ENCODE measurements at places on chromosomes 2 and 18.

- DNase-seq: no peak
Observed at GRCh38 chr2:145563741-145564615, 1044.1 kb upstream of the ZEB2 start.

DNA sequence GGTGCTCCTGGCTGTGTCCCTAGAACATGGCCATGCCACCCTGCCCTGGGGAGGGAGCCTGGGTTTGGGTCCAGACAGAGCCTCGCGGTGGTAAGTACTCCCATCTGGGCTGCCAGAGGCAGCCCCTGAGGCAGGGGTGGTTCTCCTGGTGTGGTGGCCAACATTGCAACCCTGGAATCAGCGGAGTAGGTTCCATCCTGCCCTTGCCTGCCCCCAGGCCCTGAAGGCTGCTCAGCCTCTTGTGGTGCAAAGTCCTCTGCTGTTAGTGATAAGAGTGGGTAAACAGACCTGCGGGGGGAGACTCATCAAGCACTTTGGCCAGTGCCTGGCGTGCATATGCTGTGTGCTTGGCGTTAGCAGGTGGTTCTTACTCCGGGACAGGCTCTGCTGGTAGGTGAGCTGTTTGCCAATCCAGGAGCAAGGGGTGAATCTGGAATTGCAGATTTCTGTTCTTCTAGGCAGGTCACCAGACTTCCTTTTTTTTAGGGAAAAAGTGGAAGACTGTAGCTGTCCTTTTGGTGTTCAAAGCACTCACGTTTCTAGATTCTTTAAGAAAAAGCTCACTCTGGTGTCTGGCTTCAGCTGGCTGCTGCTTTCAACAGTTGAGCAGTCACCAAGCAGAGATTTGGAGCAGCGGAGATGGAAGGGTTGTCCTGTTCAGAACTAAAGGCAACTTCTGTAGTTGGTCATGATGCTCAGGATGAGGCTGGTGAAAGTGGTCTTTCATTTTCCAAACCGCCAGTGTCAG is 3.2 kb downstream of the CNNM3 start:
- no peak for DNase-seq

GRCh38 chr2:72915320-72915906 is 1.9 kb upstream of the EMX1 start:
- no peak for DNase-seq

- no peak for DNase-seq
Observed at GRCh38 chr2:220562375-220563140, 935.1 kb downstream of the SLC4A3 start.

GRCh38 chr18:79680100-79680879 is 687 bp downstream of the CTDP1 start:
- DNase-seq: no peak

GRCh38 chr2:203710226-203710625 is 3.8 kb downstream of the CD28 start:
- DNase-seq: no peak

DNA sequence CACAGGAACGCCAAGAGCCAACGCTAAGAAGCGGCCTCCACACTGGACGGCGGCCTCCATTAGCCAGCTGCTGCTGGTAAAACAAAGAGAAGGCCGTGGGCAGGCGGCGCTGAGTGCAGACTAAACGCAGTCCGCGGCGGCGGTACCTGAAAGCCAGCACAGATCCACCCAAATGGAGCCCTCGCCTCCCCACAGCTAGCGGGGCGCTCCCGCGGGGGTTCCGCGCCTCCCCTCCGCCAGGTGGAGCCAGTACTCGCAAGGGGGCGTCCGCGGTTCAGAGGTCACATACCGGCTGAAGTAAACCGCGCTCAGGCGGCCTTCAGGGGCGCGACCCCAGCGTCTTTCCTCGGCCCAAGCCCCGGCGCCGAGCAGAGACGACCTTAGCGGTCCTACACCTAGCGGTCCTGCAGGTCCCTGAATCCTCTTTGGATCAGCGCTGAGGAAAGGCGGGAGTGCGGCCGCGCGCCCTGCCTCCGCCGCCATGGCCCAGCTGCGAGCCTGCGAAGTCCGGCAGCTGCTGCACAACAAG is 293.1 kb upstream of the ERBB4 start:
- no peak for DNase-seq

GRCh38 chr2:31539505-31539904 is 41.2 kb downstream of the SRD5A2 start:
- no peak for DNase-seq

- no peak for DNase-seq
Observed at GRCh38 chr18:37107748-37108522, 279.0 kb downstream of the KIAA1328 start.

GRCh38 chr18:63492851-63493250 is 16.1 kb downstream of the SERPINB5 start:
- no peak for DNase-seq

GRCh38 chr2:106350980-106351379 is 117.2 kb downstream of the RGPD3 start:
- DNase-seq: no peak

DNA sequence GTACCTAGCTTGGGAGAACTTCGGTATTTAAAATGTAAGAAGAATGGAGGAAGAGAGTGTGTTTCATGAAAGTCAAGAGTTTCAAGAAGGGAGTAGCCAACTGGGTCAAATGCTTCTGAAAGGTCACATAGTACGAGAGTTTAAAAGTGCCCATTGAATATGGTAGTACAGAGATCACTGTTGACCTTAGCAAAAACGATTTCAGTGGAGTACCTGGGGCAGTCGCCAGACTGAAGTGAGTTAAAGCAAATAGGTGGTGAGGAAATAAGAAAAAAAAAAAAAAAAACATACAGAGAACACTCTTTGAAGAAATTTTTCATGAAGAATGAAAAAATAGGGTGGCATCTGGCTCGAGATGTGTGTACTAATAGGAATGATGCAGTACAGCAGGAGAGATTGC is 11.5 kb downstream of the LIPT1 start:
- no peak for DNase-seq

DNA sequence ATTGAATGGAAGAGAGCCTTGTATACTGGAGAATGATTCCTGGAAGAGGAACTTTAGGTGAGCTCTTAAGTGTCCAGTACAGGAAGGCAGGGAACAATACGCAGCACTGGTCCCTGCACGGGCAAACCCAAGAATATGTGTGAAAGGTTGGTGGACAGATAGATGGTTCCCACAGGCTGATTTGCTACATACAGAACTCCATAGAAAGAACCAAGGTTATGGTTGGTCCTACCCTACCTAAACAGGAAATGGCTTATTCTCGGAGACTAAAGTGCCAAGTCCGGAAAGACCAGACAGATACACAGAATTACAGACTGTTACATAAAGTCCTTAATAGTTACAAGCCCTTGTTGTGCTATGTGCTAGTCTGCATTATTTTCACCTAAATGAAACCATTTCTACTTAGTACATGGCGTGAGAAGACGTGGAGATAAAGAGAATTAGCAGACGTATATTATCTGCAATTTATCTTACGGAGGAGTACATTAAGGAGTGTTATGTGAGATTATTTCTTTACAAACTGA is 1.2 kb downstream of the REV1 start:
- no peak for DNase-seq

GRCh38 chr2:84631047-84631446 is 114.7 kb downstream of the DNAH6 start:
- DNase-seq: no peak

DNA sequence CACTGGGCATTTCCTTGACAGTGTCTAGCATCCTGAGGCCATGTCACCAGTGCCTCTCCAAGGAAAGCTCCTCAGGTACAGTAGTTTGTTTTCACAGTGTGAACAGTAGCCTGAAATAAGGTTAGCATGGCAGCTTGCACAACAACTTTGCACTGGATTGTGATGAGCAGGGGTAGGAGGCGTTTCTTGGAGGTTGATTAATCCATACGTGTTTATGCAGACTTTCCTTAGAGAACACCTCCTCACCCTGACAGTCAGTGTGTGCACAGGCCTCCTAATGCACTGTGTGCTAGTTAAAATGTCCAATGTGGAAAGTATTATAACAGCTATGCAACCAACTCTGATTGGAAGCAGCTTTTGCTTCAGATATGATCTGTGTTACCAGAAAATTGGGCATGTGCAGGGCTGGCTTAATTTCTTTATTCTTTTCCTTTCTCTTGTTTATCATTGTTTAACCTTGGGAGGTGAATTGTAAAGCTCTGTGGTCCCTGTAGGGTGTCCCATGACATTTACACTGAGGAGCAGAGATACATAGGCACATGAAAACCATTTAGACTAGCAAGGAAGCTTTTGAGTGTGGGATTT is 77.2 kb upstream of the LDAH start:
- DNase-seq: no peak

GRCh38 chr2:118554616-118555015 is 292.8 kb downstream of the EN1 start:
- no peak for DNase-seq

GRCh38 chr18:48137374-48138081 is 207.1 kb upstream of the SMAD2 start:
- DNase-seq: no peak

DNA sequence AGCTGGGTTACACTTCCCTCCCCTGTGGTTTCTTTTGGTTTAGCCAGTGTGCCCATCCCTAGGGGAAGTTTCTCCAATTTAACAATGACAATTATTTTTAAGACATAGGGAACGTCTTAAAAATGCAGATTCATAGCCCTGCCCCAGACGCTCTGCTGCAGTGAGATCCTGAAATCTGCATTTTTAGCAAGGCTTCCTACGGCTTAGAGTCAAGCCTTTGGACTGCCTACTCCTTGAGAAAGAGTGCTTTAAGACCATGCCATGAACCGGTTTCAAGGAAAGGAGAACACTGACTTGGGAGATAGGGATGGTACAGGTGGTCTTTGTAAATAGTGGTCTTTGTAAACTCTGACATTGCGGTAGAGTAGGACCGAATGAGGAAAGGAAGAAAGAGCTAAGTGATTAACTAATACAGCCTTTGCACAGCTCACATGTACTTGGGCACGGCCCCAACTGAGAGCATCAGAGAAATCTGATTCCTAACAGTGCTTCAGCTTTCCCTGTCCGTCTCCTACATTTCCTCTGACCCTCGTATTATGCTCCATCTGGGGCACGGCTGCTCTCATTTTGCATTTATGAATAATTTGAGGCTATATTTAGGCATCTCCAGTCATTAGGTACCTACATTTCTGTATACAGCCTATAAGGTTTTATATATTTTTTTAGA is 217.6 kb upstream of the TANK start:
- no peak for DNase-seq

DNA sequence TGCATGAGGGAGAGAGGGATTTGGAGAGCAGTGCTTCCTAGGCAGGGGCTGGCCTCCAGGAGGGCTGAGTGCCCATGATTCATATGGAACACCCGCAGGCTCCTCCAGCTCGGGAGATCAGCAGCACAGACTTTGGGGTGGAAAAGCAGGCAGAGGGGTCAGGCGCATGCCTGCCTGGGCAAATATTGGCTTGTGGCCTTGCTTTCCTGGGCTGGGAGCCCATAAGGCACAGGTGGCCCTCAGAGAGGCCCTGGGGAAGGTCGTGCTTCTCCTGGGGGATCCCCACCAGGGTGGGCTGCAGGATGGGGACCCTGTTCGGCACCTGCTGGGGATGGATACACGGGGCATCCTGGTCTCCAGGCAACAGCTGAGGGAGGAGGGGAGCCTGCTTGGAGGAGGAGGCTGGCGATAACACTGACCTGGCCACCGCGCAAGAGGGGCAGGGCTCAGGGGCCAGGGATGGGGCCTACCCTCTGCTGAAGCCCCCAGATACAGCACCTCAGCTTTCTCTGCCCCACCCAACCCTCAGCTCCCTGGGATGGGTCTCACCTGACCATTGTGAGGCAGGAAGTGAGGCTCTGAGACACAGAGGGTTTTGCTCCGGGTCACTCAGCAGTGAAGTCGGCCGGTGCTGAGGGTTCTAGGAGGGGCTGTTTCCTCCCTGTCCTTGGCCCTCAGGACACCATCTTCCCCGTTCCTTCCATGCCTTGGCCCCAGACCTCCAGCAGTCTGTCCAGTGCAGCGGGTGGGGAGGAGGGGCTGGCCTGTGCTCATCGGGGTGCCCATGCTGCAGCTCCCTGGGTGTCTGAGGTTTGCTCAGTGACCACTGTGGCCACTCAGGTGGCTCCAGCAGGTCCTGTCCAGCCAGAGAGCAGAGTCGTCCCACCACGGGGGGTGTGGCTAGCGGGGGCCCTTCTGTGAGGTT is 12.0 kb downstream of the AQP12A start:
- DNase-seq: no peak

GRCh38 chr2:191295088-191295487 is 49.9 kb downstream of the MYO1B start:
- DNase-seq: no peak

DNA sequence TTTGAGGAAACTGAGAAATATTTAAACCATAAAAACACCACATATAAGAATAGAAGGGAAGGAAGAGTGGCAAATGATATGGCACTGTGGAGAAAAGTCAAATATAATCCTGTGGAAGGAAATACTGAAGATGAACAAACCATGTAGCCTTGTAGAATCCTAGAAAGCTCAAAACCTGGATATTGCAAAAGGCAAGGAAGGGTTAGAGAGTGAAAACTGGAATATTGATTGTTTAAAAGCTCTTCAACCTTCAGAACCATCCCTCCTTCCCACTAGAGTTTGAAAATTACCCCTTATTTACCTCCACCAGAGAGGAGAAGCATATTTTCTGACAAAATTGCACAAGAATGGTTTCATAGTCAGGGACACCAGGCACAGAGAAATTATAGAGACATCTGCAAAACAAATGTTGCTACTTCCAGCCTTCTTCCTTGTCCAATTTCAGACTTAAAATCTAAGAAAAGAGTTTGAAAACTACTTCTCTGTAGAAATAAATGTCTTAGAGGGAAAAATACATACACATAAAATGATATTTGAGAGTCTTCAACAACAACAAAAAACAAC is 48.0 kb downstream of the ANTXR1 start:
- no peak for DNase-seq

DNA sequence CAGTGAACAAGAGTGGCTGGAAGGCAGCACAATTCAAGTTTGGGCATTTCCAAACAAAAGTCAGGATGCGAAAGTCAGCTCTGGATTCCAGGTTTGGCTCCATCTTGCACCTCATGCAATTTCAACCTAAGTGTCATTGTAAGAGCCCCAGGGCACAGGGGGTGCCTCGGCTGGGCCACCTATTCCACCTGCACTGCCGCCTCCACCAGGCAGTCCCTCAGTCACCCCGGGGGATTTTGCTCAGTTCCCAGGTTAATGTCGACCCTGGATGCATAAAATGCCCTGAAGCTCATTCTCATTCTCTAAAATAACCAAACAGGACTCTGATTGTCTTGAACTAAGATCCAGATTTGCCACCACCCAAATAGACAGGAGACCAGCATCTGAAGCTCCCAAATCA is 77.6 kb downstream of the EDAR start:
- DNase-seq: no peak

GRCh38 chr2:3217646-3218045 is 160.0 kb downstream of the EIPR1 start:
- DNase-seq: no peak

DNA sequence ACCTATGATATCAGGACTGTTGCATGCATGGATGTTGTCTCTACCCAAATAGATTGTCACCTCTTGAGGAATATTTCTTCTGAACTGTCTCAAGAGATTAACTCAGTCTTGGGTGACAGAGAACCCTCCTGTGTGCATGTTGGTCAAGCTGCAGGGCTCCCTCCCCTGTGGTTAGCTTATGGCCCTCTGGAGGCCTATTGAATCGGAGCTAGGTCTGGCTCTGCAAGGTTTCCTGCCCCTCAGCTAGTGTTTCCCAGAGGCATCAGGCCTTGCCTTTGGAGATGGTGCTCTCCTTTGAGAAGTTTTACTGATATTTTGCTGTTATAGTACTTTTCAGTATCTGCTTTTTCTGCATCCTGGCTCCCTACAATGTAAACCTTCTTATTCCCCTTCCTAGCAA is 769.2 kb upstream of the FAM98A start:
- DNase-seq: no peak

Measured in anterior cingulate cortex (tissue), 58 donors.